Esophagus mucosa (tissue), 1 donor: ENCODE measurements at places on chromosomes 13 and 19. TPM values are rescaled to one million over a fixed set of nuclear protein-coding genes. Genes with fewer than 3 reads are reported as not detected.

- ATAC-seq: peak; percentile 25
Measured at GRCh38 chr19:45444318-45445041, 20.8 kb upstream of the ERCC1 start.

Gene LGI4
- 1.4 TPM for total RNA-seq

Gene CYP4F2
- not detected for total RNA-seq

DNA sequence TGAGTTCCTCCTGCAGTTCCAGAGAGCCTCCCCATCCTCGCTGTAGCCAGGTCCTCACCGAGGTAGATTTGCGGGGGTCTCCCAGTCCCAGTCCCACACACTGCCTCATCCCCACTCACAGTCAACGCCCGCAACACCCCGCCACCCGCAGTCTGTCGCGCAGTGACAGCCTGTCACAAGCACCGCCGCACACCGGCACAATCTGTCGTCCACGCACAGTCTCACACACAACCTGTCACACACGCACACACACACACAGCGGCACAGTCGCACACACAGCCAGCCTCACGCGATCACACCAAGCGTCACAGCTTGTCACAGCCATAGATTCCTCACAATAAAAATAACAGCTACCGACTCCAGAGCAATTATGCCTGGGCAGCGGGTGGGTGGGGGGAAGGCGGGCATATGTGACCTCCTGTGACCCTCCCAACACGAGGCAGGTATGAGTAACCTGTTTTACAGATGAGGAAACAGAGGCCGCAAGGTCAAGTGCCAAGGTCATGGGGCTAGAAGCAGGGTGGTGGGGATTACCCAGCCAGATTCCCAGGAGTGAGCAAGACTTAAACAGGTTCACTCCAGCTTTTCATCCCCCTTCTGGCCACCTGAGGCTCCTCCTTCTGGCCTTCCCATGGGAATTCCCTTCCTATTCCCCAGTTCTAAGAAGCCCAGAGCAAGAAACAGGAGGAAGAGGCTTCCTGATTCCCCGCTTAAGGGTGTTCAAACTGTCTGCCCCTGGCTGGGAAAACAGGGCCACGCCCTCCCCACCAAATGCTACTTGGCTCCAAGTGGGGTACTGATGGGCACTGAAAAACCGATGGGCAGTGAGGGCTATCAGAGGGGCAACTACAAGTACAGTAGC lies 13.9 kb downstream of the NFIX start:
- no peak for ATAC-seq

DNA sequence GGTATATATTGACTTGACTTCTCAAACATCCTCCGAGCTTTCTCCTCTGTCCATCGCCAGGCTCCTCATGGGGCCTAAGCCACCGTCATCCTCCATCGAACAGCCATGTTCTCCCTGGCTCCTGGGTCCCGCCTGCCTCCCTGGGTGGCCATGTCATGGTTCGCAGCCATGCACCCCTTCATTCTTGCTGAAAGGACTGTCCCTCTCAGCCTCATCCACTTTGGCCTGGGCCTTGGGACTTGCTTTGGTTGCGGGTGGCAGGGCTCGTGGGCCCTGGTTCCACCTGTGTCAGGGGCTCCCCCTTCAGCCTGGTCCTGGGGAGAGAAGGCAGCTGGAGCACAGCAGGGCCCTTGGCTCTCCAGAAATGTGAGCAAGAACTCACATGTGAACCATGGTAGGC lies 183.8 kb downstream of the KATNAL1 start:
- no peak for ATAC-seq

Gene CYP2S1
- 10.4 TPM for total RNA-seq

GRCh38 chr13:23822252-23822824 lies 66.9 kb downstream of the MIPEP start:
- peak; percentile 50 for ATAC-seq

GRCh38 chr19:49492573-49493405 lies 3.4 kb upstream of the RPS11 start:
- ATAC-seq: no peak

DNA sequence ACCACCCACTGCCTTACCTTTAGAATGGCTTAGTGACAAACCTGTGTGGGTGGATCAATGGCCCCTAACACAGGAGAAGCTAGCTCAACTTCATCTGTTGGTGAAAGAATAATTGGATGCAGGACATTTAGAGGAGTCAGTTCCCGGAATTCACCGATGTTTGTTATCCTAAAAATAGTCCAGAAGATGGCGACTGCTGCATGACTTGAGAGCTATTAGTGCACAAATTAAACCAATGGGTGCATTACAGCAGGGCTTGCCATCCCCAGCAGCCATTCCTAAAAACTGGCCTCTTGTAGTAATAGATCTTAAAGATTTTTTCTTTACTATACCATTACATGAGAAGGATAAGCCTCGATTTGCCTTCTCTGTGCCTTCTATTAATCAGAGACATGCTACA lies 46.8 kb upstream of the ZNF726 start:
- ATAC-seq: no peak

Gene ANGPTL8
- not detected for total RNA-seq

GRCh38 chr13:46345866-46346265 lies 41.2 kb downstream of the RUBCNL start:
- ATAC-seq: no peak

DNA sequence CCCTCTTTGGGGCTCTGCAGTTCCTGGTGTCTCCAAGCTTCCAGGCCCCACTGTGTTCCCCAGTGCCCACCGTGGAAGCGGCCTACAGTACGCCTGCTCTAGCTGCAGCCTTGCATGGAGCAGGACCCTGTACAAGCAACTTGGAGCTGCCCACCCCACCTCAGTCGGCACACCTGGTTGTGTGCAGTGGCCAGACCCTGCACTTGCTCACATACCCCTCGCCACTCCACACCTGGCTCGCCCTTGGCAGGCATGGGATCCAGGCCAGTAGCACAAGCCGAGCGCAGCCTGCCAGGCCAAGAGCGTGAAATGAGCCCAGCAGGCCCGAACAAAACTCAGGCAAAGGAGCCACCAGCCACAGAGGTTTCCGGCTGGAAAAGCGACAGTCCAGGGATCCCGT lies 36.4 kb downstream of the ANKRD27 start:
- no peak for ATAC-seq

DNA sequence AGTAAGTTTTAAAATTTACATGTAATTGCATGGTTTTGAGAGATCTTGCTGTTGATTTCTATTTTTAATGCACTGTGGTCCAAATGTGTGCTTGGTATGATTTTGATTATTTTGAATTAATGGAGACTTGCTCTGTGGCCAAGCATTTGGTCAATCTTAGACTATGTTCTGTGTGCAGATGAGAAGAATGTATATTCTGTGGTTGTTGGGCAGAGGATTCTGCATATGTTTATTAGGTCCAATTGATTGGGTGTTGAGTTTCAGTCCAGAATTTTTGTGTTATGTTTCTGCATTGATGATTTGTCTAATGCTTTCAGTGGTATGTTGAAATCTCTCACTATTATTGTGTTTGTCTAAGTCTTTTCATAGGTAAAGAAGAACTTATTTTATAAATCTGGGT lies 82.3 kb downstream of the TDRD3 start:
- no peak for ATAC-seq

Gene EFNA2
- 0.40 TPM for total RNA-seq

DNA sequence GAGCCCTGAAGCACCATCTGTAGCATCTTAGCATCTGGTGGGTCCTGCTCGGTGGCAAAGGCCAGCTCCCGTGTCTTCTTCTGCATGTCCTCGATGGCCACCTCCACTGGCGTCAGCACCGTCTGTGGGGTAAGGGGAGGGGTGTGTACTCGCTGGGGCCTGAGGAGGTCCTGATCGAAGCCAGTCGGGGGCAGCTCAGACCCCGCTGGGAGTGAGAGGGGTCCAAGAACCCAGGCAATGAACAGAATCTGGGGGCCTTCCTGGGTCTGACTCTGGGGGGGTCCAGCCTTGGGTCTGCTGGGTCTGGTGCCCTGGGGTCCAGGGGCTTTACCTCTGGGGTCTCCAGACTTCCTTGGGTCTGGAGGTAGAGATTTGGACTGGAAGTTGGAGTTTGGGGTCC lies 3.6 kb upstream of the KANK2 start:
- ATAC-seq: no peak

GRCh38 chr19:5247957-5248705 lies 92.5 kb downstream of the PTPRS start:
- no peak for ATAC-seq

- peak; percentile 43 for ATAC-seq
Measured at GRCh38 chr13:102399791-102400674, 1.8 kb downstream of the FGF14 start.

DNA sequence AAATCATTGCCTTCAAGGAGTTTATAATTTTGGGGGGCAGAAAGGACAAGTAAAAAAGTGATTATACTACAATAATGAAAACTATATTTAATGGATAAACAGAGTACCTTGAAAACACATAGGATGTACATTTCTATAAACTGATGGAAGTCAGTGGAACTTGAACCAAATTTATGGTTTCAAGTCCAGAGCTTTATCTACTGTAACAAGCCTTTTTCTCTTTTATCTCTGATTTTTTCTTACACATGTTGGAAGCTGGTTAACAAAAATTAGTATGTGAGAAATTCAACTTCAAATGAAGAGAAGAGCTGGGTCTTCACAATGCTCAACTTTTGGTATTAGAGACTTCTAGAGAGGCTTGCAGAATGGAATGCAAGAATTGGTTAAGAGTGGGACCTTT lies 393.6 kb downstream of the LMO7 start:
- ATAC-seq: no peak

DNA sequence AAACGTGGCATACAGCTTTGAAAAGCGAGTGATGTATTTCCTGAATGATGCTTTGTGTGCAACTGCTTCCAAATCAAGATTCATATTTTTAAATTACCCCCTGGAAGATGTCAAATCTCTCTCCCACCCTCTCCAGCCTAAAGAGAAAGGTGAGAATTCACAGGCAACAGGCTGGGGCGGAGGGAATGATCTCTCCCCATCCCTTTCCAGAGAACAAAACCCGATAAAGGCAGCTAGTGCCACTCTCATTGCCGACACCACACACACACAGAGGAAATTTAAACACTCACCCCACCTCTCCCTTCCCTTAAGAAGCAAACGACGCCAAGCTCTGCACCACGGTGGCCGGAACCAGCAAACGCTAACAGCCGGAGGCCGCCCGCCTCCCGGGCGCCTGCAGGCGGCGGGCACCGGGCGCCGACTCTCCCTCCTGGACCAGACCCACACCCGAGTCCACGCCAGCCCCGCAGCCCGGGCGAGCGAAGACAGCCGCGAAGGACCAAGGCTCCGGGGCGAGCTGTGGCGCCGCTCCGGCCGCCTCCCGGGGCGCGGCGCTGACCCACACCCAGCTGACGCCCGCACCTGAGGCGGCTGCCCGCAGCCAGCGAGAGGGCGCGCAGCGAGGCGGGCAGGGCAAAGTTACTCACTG lies 477 bp downstream of the LNX2 start:
- ATAC-seq: peak; percentile 35

Gene MAB21L1
- 0.28 TPM for total RNA-seq
